ENCODE measurements at places on chromosomes 12 and 14.

DNA sequence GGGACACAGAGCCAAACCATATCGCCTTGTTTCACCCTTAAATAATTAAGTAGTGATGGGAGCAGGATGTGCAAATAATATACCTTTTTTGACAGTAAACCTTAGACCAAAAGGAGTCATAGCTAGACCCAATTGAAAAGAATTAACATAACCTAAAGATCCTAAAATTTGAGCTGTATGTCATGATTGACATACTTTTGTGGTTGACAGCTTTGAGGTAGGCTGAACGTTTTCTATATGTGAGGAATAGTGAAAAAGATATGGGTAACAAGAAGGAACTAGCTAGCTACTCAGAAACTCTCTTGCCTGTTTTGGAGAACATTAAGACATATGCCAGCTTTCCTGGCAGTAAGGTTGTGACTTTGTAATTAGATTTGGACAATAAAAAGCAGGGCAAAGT is 320.6 kb downstream of the KCNC2 start:
- no peak for DNase-seq

DNA sequence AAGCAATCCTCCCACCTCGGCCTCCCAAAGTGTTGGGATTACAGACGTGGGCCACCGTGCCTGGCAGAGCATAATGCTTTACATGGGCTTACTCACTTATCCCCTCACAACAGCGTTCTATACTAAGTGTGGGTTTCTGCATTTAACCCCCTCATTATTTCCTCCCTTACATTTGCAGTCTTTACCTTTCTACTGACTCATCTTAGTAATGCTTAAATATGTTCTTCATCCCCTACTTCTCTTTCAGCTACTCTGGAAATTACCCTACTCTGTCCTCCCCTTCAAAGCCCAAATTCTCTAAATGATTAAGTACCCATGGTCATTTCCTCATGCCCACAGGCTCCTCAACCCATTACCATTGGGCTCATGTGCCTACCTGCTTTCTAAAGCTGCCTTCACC is 40.7 kb downstream of the NKX2-1 start:
- DNase-seq, result no peak

DNA sequence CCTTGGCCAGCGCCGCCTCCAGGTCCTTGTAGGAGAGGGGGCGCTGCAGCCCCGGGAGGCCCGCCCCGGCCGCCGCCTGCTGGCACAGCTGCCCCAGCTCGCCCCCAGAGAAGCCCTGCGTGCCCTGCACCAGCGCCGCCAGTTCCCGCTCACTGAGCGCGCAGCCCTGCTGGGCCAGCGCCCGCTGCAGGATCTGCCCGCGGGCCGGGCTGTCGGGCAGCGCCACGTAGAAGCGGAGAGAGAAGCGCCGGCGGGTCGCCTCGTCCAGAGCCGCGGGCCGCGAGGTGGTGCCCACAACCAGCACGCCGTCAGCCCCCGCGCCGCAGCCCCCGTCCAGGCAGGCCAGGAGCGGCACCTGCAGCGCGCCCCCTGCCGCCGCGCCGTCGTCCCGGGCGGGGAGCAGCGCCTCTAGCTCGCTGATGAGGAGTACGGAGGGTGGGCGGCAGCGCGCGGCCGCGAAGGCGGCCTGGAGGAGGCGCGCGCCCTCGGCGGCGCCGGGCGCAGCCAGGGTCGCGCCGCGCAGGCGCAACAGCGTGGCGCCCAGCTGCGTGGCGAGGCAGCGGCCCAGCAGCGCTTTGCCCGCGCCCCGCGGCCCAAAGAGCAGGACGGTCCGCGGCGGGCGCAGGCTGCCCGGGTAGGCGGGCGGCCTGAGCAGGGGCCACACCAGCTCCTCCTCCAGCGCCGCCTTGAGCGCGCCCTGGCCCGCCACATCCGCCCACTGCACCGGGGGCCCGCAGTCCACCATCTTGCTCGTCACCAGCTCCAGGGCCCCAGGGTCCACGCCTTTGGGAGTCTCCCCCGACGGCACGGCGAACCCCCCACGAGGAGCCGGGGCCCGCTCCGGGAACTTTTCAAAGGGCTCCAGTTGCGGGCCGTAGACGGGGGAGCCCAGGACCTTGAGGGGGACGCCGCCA is 27.7 kb downstream of the FIGNL2 start:
- DNase-seq, result no peak

- no peak for DNase-seq
These were observed 369.1 kb downstream of the NPAS3 start for GRCh38 chr14:33307691-33308251.

DNA sequence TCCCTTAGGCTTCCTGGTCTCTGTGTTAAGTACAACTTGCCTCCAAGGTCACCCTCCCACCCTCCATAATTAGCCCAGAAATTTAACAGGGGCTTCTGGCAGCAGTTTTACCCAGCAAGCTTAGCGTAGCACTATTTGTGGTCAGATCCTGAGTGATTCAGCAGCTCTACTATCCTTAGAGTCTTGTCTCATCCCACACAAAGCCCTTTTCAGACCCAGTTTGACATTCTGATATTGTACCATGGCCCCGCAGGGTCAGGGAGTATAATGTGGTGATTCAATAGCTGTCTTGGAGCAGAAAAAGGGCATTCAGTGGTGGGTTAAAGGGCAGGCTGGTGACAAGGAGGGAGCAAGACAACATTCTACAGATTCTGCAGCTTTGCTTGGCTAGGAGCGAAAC is 153.8 kb upstream of the DDHD1 start:
- no peak for DNase-seq

DNA sequence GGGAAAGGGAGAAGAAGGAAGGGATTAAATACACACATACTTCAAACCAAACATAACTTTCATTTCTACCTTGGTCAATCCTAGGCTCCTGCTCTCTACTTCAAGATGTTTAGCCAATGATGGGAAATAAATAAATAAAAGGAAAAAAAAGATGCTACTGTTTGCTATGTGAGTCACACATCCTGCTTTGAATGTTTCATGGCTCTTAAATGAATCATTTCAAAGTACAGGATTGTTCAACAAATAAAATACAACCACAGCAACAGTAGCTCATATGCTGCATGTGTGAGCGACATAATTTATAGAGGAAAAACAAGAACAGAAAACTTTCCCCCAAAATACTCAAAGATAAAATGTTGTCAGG is 54.3 kb upstream of the NPFF start:
- no peak for DNase-seq

DNA sequence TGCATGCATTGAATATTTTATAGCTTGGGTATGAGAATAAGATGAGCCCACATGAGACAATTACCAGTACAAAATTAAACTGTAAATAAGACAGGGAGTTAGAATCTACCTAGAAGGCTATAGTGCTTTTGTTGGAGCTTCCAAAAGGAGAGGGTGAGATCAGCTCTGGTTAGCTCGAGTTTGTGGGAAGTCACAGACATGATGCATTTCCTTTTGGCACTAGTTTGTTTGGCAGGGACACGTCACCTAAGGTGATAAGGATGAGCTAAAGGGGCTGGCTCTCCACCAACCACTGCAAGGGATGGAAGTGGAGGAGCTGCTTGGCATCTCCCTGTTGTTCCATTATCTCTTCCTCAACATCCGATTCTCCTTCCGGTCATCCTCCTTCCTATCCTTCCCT is 48.5 kb upstream of the CPM start:
- no peak for DNase-seq

DNA sequence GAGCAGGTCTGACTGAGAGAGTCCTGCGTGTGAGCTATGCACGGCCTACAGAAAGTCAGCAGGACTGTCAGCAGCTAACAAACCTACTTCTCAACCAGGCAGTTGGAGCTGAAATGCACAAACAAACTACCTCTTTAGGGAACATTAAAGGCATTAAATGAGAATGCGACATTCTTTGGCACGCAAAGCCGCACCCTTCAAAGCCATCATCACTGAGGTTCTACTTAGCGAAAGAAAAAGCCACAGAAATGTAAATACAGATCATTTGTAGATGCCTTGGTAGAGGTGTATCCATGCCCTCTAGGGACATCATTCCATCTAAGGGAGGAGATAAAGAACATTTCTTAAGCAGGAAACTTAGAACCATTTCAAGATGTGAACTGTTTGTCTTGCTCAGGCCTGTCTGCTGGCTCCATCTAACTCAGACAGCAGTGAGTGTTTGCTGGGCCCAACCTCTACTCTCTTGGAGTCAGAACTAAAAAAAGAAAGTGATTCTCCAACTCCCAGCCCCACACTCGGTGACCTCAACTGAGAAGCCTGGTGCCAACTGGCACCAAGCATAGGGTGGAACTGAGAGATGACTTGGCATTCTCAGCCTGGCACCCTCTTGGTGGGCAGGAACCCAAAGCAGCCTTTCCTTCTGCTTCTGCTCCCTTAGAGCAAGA is 63.5 kb upstream of the MBIP start:
- DNase-seq, result peak; percentile 50

GRCh38 chr14:101410126-101410525 is 151.2 kb upstream of the DIO3 start:
- DNase-seq, result no peak

- DNase-seq, result no peak
These were observed 26.1 kb upstream of the ETV6 start for GRCh38 chr12:11623382-11623781.

DNA sequence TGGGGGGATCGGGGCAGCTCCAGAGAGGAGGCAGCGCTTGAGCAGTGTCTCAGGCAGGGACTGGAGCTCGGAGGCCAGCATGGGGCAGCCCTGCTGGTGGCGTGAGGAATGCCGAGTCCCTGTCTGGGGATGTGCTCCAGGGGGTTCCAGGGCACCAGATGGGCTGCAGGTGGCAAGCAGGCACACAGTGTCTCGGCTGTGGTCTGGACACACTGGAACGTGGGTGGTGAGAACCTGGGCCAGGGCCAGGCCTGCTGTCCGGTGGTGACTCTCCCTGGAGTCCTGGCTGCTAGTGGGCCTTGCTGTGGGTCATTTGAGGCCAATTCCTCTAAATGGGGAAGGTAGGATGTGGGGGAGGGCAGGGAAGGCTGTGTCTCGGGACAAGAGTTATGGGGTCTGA is 199.4 kb upstream of the RTL1 start:
- no peak for DNase-seq

DNA sequence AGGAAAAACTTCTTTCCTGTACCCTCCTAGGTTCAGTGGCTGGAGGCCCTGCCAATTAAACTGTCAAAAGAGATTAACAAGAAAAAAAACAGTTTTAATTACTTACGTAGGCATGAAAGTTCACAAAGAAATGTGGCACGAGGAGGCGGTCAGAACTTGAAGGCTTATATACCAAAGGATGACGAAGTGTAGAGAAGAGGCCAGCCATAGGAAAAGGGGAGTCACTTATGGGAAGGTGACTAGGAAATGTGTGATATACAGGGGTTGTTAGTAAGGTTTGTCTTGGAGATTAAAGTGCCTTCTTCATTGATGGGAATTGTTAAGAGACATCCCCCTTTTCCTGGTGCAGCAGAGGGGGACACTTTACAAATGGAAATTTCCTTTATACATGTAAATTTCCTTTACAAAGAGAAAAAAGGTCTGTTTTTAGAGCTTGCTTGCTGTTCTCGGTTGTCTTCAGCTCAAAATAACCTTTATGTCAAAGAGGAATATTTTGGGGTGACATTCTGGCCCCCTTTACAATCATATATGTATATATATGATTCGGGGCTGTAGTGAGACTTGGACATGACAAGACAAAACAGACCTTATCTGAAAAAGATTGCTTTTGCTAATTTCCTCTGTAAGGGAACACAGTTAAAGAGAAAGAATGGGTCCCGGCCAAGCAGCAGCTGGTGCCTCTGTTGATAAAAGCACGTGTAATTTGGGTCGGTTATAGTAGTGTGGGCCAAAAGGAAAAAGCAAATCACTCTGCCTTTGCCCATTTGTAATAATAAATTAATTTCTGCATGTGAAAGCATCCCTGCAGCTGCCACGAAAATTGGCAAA is 38.6 kb downstream of the SYNE2 start:
- no peak for DNase-seq

- DNase-seq, result peak; percentile 37
These were observed 3.2 kb upstream of the KRT7 start for GRCh38 chr12:52229836-52230343.

DNA sequence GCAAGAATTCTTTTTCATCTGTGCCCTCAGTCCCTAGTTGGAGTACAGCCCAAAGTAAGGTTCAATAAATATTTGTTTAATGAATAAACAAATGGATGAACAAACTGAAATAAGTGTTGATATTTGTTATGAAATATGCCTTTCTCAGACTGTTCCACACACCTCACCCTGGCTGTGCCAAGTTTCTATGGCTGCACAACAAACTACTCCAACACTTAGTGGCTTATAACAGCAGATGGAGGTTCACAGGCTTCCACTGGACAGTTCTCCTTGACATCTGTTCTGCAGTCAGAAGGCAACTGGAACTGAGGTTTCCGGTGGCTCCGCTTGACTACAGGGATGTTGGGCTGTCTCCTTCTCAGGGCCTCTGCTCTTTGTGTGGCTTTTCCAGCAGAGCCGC is 197.1 kb downstream of the RGS6 start:
- peak; percentile 60 for DNase-seq

DNA sequence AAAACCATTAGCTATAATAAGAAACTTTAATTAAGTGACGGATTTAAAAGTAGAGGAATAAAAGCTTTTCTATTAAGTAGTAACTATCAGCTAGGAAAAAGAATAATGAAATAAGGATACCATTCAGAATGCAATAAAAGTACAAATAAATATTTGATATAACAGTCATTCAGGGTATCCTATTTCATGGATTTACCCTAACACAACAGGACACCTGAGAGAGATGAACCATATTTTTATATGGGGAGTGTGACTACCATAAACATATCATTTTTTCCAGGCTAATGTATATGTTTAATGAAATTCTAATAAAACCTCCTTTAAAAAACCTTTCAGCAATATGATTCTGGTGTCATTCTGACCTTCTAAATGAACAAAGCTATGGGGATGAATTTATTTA is 393.8 kb downstream of the SNAPC1 start:
- DNase-seq, result no peak

GRCh38 chr14:32044454-32044853 is 32.6 kb upstream of the ARHGAP5 start:
- DNase-seq, result no peak

DNA sequence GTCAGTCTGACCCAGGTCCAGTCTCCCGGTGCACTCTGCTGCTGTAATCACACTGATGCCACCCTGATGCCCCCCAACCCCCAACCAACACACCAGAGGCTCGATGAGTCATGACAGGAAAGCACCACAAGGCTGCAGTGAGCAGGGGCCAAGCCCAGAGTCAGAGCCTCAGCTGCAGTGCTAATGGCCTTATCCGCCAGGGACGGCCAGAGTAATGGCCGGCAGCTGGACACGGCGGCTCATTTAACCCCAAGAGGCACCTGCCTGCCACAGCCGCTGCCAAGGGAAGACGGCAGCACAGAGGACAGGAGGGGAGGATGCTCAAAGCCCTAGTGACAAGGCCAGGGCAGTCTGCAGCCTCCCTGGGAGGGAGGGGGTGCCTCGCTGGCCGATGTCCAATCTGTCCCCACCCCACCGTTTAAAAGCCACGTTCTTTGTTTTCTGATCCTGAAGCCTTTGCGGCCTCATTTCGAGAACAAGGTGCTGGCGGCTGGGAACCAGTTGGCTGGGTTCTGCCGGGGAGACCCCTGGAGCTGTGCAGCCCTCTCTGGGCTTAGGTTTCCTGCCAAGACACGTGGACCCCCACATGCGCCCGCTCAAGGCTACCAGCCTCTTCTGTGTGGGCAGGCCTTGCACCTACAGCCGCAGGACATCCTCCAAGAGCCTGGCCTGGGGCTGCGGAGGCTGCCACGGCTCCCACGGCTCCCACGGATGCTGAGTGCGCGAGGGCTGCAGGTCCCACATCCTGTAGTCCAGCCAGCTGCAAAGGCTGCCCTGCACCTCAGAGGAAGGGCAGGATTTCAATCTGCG is 13.1 kb downstream of the CCDC85C start:
- no peak for DNase-seq

- no peak for DNase-seq
These were observed 15.1 kb downstream of the NCKAP5L start for GRCh38 chr12:49813131-49813530.

- no peak for DNase-seq
These were observed 8.2 kb upstream of the BATF start for GRCh38 chr14:75513911-75514672.

Measured in breast epithelium (tissue), 4 donors.